ENCODE measurements at places on chromosomes 11 and 22. TPM values are rescaled to one million over a fixed set of nuclear protein-coding genes. Genes with fewer than 3 reads are reported as not detected.

DNA sequence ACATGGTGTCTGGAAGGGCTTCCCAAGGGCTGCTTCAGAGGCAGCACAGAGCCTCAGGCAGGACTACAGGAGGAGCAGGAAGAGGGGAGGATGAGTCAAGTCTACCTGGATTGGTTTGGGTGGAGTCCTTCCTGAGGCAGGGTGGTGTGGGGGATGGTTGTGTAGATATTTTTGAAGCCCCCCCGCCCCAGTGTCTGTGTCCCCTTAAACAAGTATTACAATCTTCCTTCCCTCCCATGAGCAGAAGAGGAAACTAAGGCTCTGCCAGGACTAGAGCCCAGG lies 34.7 kb upstream of the FCHSD2 start:
- no peak for DNase-seq

GRCh38 chr11:134512061-134512460 lies 100.0 kb upstream of the B3GAT1 start:
- no peak for DNase-seq

Gene OR8D1
- not detected for total RNA-seq

Gene OR8G5
- not detected for total RNA-seq

Gene MYBPC3
- not detected for total RNA-seq

DNA sequence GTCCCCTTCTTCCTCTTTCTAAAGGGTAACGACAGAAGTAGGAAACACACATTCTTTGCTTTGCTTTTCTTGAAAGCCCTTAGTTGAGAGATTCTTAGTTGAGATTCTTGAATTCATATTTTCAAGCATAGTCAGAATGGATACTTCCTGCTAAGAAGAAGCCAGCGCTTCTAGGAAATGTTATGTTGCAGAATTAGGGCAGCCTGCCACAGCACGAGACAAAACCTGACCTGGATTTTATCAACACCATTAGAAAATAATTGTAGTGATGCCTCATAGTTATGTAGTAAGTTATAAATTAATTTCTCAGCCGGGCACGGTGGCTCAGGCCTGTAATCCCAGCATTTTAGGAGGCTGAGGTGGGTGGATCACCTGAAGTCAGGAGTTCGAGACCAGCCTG lies 37.9 kb upstream of the NUP160 start:
- no peak for DNase-seq

- DNase-seq = no peak
Measured at GRCh38 chr11:80432057-80432456, 991.2 kb upstream of the TENM4 start.

Gene CCDC88B
- 0.82 TPM for total RNA-seq

DNA sequence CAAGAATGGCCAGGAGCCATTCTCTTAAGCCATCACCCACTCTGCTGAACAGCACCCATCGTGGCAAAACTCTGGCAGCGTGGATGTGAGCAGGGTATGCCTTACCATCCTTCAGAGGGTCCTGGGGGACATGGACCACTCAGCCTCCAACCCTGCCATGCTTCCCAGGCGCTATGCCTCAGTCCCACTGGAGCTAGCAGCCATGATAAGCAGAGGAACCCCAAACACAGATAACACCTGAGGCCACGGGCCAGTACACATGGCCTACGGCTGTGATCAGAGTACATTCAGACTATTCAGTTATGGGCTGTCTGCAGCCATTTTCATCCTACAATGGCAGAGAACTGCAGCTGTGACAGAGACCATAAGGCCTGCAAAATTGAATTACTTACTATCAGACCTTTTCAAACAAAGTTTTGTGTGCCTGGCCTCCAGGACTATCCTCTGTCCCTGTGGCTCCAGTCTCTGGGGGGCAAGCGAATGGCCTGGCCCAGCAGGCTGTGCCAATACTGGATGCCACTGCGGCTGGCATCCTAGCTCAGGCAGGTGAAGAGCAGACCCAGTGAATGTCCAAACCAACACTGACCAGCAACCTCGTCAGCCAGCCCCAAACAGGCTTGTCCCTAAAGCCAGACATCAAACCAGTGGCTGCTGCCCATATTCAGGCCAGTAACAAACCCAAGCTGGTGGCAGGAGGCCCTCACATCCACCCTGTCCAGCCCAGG lies 6.9 kb downstream of the ARVCF start:
- DNase-seq = no peak
